ENCODE measurements at places on chromosomes 2 and 18.
A peak's percentile ranks its signal among the peaks of the same experiment; 100 is the strongest.

DNA sequence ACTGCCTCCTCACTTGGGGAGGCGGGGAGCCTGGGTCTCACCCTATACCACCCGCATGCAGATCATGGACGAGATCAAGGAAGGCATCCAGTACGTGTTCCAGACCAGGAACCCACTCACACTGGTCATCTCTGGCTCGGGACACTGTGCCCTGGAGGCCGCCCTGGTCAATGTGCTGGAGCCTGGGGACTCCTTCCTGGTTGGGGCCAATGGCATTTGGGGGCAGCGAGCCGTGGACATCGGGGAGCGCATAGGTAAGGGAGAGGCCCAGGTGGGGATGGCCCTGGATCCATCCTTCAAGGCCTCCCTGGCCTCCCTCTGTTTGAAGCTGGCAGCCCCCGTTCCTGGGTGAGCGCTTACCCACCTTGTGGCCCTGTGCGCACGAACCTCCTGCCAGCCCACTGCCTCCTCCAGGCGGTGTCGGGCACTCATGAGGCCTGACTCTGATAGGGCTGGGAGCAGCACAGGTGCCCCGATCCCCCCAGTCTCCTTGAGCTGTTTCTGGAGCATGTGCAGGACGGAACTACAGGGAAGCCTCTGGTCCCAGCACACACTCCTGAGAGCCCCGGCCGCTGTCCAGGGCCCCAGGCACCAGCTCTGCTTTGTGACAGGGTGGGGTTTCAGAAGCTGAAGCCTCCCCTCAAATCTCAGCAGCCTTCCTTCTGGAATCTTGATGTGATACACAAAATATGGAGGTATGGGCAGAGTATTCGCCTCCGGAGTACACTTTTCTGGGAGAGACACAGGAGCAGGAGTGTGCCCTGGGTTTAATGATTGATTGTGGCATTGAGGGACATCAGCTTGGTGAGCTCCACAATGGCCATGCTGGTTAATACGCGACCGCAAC, 708 bp downstream of the AGXT start:
- no peak for DNase-seq

- DNase-seq = no peak
Observed at GRCh38 chr2:226023383-226023782, 623.9 kb downstream of the NYAP2 start.

DNA sequence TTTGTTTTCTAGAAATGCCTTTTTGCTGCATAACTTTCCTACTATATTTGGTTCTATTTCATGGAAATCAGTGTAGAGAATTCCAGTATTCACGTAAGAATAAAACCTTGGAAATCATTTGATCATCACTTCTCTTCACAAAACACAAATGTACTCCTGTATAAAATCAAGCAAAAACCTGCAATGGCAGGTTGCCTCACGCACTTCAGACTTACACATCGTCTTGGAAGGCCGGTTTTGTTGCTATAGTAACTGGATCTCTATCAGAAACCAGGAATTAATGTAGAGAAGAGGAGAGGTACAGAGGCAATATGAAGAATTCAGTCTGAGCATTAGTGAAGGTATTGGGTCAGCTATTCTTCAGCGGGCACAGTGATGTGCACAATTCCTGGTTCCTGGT, 370.7 kb upstream of the CYRIA start:
- no peak for DNase-seq

GRCh38 chr2:152924219-152924618, 205.8 kb downstream of the ARL6IP6 start:
- DNase-seq = no peak

DNA sequence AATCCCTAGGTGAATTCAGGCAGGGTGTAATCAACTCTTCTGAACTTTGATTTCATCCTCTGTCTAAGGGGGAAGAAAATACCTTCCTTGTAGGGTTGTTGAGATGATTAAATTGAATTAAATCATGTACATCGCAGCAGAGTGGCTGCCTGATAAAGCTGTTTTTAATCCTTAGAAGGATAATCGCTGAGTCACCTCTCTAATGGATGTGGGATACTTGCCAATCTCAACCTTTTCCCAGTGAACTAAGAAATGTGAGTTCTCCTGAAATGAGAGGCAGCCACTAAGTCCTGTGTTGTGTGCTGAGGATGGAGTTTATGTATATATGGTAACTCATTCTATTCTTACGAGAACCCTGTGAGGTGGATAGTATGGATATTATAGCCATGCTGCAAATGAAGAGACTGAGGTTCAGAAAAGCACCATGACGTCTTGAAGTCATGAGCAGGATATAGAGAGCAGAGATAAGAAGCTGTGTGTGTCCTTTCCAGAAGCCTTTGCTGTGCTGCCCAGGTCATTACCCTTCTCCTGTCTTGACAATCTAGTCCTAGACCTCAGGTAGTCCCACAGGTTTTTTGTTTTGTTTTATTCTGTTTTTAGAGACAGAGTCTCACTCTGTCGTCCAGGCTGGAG, 93.3 kb downstream of the HNRNPLL start:
- peak; percentile 30 for DNase-seq

DNA sequence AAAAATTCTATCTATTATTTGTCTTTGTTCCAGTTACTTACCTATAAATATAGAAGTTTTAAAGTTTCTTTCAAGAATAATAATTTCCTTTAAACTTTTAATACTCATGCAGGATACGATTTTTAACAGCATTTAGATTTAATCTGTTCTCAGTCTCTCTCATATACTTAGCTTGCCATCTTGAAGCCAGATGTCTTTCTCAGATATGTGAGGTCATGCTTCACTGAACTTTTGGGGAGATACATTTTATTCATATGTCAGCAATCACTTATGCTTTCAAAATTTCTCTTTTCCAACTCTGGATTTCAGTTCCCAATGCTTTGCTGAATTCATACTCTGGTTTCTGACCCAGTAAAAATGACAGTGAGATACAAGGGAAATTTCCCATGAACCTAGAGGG, 66.5 kb upstream of the CCDC178 start:
- no peak for DNase-seq

- no peak for DNase-seq
Observed at GRCh38 chr18:26540043-26540628, 8.2 kb downstream of the KCTD1 start.

DNA sequence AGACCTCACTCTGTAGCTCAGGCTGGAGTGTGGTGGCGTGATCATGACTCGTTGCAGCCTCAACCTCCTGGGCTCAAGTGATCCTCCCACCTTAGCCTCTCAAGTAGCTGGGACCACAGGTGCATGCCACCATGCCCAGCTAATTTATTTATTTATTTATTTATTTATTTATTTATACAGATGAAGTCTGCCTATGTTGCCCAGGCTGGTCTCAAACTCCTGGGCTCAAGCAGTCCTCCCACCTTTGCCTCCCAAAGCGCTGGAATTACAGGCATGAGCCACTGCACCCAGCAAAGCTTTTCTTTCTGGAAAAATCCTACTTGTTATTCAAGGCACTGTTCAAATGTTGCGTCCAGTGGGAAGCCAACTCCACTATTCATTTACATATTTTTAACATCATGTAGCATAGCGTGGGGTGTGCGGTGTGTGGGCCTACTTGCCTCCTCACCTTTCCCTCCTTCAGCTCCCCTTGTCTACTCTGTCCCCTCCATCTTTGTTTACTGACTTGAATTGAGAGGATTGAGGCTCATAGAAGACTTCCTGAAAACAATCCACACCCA, 6.8 kb upstream of the RHOB start:
- no peak for DNase-seq

DNA sequence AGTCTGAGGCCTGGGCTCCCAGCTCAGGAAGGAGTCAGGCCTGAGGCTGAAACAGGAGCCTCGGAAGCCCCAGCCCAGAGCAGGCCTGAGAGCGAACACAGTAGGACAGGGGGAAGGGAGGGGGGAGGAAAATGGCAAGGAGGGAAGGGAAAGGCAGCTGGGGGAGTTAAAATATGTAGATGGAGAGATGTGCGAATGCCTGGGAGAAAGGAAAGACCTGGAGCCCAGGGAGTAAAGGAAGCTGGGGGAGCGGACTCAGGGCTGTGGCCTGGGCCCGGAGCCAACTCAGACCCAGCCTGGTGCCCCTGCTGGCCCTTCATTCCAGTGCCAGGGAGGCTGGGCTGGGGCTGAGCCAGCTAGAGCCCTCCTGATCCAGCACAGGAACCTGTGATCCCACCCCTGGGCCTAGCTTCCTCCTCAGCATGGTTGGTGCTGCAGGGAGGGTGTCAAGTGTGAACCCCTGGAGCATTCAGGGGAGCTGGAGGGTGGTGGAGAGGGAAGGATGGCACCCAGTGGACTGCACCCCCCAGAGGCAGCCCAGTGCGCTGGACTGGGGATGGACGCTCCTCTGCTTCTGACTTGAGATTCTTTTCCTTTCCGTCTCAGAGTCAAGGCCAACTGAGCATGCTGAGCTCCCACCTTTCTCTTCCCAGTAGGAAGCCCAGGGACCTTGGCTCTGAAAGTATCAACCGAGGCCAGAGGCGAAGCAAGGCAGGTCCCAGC, 46.3 kb downstream of the EMX1 start:
- DNase-seq = no peak

- no peak for DNase-seq
Observed at GRCh38 chr2:236208019-236208926, 40.1 kb upstream of the GBX2 start.

GRCh38 chr2:232696609-232697058, 497 bp upstream of the GIGYF2 start:
- DNase-seq = no peak

- no peak for DNase-seq
Observed at GRCh38 chr2:98348066-98348561, 1.9 kb downstream of the CNGA3 start.

- DNase-seq = no peak
Observed at GRCh38 chr18:36786686-36787085, 42.1 kb downstream of the TPGS2 start.

GRCh38 chr2:135299658-135300244, 231.3 kb downstream of the ZRANB3 start:
- DNase-seq = no peak

GRCh38 chr2:235719146-235719942, 225.5 kb downstream of the AGAP1 start:
- no peak for DNase-seq

DNA sequence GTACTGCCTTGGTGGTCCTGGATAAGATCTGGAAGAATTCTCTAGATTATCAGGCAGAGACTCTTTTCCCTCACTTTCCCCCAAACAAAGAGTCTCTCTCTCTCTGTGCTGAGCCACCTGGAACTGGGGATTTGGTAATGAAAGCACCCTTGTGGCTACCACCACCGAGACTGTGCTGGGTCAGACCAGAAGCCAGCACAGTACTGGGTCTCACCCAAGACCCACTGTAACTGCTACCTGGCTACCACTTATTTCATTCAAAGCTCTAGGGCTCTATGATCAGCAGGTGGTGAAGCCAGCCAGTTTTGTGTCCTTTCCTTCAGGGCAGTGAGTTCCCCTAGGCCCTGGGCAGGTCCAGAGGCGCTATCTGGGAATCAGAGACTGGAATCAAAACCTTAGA, 269.6 kb upstream of the CWC22 start:
- no peak for DNase-seq

- DNase-seq = no peak
Observed at GRCh38 chr2:33100921-33101320, 154.2 kb downstream of the LTBP1 start.

GRCh38 chr2:79511320-79511951, 1.4 kb upstream of the CTNNA2 start:
- no peak for DNase-seq

DNA sequence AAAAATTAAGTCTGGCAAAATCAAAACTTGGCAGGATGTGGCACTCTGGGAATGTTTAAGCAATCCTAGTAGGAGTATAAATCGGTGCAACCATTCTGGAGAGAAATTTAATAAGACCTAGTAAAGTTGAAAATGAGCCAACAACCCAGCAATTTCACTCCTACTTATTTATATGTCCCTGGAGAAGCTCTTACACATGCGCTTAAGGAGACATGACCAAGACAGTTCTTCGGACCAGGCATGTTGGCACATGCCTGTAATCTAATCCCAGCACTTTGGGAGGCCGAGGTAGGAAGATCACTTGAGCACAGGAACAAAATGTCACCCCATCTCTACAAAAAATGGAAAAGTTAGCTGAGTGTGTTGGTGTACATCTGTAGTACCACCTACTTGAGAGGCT, 374.6 kb upstream of the LYPD1 start:
- DNase-seq = no peak

GRCh38 chr18:56873441-56874140, 222.4 kb downstream of the WDR7 start:
- DNase-seq = no peak

DNA sequence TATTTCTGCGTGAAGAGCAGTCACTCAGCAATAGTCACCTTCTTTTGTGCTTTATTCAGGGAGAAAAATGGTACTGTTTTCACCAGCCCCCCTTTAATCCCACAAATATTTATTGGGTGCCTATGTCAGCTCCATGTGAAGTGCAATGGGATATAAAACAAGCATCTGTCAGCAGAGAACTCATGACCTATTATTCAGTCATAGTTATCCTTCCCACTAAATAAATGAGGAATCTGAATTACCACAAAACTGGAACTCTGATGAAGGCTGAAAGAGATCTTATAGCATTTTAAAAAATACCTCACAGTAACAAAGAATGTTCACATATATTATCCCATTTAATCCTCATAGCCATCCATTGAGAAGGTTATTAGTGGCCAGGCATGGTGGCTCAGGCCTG, 45.8 kb downstream of the DHX57 start:
- DNase-seq = no peak

GRCh38 chr2:56688661-56689060, 504.9 kb downstream of the CCDC85A start:
- no peak for DNase-seq

- DNase-seq = no peak
Observed at GRCh38 chr2:200670313-200670712, 84.5 kb downstream of the AOX1 start.

- DNase-seq = no peak
Observed at GRCh38 chr18:78627551-78628346, 351.9 kb upstream of the SALL3 start.

DNA sequence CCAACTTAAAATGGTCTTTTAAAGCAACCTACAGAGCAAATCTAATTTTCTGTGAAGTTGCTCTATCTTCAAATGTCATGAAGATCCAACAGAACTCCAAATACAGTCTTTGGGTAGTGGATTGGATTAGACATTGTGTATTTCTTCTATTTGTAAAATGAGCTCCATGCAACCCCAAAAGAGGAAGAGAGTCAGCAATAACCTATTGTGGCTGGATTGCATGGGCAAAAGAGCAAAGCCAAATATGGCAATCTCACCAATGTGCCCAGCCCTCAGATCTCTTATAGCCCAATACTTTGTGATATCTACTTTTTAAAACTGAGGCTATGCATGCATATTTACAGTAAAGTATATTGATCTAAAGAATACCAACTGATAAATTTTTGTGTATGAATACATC, 146.3 kb downstream of the TXNL1 start:
- no peak for DNase-seq

- DNase-seq = no peak
Observed at GRCh38 chr2:171726847-171727450, 39.7 kb downstream of the DYNC1I2 start.

GRCh38 chr18:31931163-31931885, 11.6 kb downstream of the TRAPPC8 start:
- no peak for DNase-seq

GRCh38 chr18:35553300-35553699, 28.2 kb upstream of the GALNT1 start:
- DNase-seq = no peak

Measured in hematopoietic multipotent progenitor cell treated with erythropoietin and hydrocortisone succinate and interleukin-3 and kit ligand, for 15 days (in vitro differentiated cells).